ENCODE measurements at places on chromosomes 2 and 18.
A peak's percentile ranks its signal among the peaks of the same experiment; 100 is the strongest.

DNA sequence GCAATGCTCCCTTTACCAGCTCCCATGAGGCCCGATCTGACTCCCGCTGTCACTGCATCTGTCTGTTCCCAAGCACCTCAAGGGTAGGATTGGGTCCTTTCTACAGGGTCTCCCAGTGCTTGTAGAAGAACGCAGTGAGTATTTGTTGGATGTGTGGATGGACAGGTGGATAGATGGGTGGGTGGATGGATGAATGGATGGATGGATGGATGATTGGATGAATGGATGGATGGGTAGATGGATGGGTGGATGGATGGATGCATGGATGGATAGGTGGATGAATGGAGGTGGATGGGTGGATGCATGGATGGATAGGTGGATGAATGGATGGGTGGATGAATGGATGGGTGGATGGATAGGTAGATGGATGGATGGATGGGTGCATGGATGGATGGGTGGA, 91.6 kb downstream of the HS1BP3 start:
- no peak for DNase-seq

- peak; percentile 57 for DNase-seq
These were observed 154.6 kb downstream of the CCDC74A start for GRCh38 chr2:131682122-131682944.

- no peak for DNase-seq
These were observed 70.3 kb upstream of the CCDC85A start for GRCh38 chr2:56113382-56113975.

- no peak for DNase-seq
These were observed 155.2 kb downstream of the BCL2 start for GRCh38 chr18:63164396-63164795.

DNA sequence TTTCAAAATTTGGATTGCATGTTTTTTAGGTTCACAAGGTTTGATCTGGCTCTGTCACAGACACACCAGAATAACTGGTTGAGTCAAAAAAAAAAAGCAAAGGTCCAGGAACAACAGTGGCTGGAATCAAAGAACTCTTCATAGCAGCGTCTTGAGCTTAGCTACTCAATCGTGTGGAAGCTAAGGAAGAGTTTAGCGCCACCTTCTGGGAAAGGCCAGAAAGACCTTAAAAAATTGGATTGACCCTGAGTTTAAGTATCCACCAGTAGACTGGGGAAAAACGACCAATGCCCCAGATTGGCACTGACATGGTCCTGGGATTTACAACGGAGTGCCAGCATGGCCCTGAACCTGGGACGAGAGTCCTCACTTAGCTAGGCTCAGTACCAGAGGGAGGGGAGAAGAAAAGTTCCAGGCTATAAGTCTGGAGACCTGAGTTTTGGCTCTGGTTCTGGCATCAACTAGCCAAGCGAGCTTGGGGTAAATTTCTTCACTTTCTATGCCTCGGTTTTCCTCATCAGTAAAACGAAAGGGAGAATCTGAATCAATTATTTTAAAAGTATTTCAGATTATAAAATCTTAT, 71.1 kb upstream of the TFCP2L1 start:
- DNase-seq: no peak

- no peak for DNase-seq
These were observed 40.2 kb downstream of the ZC3H15 start for GRCh38 chr2:186526281-186526680.

DNA sequence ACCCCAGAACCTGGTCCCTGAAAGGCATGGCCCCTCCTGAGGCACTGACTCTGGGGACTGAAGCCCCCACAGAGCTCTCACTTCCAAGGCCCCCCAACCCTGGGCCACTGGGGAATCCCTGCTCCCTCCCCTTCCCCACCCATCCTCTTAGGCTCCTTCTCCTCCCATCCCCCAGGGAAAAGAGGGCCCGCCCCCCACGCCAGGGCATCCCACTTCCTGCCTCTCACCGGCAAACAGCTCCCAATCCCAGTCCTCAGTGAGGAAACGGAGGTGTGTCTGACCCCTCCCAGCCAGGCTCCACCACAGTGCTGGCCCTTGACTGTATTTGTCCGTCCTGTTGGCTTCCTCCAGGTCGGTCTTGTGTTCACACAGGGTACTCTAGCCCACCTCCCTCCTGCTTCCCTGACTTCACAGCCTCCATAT, 35.0 kb upstream of the PTMA start:
- DNase-seq: no peak

DNA sequence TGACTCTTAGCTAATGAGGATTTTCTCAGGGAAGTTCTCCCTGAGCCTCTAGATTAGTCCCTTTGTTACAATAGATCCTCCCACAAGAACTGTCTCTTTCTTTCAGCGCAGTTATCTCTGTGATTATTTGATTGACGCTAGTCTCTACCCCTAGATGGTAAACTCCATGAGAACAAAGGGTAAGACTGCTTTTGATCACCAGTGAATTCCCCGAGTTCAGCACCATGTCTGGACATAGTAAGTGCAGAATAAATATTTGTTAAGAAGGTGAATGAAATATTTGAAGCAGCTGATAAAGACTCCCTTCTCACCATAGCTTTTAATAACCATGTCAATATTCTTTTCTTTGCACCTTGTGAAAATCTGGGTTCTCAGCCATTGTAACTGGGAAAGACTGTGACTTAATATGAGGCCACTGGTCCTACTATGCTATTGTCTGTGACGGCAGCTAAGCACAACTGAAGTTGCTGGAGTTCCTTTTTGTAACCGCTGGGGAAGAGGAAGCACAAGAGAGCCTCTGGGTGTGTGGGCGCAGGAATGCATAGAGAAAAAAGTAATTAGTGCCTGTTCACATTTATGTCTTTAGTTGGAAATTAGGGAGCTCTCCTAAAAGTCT, 214.7 kb downstream of the TGIF1 start:
- no peak for DNase-seq

- DNase-seq: no peak
These were observed 42.7 kb downstream of the MAL start for GRCh38 chr2:95068256-95068655.

DNA sequence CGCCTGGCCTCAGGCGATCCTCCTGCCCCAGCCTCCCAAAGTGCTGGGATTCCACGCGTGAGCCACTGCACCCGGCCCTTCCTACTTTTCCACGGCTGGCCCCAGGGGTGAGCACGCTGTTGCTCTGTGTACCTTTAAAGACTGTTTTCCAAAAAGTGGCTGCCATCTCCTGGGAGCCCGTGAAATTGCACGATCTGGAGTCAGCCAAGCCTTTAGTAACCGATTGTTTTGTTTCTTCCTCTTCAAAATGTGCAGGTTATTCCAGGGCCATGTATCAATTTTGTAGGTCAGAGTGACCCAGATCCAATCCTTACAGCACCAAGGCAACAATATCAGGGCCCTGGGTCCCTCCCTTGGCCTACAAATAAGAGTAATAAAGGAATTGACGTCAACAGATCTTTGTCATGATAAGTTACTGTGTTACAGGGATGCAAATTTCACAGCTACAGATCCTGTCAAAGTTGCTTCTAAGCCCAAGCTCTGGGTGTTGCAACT, 135.6 kb upstream of the ZNF236 start:
- peak; percentile 15 for DNase-seq

- no peak for DNase-seq
These were observed 127.4 kb downstream of the GBX2 start for GRCh38 chr2:236040600-236041328.

DNA sequence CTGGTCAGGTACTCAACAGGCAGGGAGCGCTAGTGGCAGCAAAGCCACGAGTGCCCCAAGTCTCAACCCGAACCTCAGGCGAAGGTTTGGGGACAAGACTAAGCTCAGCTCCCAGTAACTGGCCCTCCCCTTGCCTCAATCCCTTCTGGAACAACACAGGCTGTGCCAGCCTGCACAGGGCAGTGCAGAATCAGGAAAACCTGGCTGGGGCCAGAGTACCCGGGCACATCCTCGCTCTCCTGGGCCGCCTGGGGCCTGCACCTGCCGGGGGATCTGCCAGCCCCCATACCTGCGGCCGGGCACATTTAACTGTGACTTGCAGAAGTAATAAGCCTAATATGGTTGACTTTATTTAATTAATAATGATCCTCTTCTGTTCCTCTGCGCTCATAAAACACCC, 60.6 kb downstream of the GBX2 start:
- DNase-seq: no peak
